ENCODE measurements at places on chromosomes 3 and 15.

- no peak for DNase-seq
Observed at GRCh38 chr15:99604865-99605264, 39.1 kb downstream of the MEF2A start.

GRCh38 chr3:142065932-142066331, 83.4 kb downstream of the TFDP2 start:
- no peak for DNase-seq

GRCh38 chr3:62587579-62588031, 214.3 kb upstream of the FEZF2 start:
- DNase-seq = no peak

- DNase-seq = no peak
Observed at GRCh38 chr3:4950351-4950784, 28.9 kb upstream of the BHLHE40 start.

GRCh38 chr3:63132461-63133250, 145.5 kb upstream of the SYNPR start:
- no peak for DNase-seq

- no peak for DNase-seq
Observed at GRCh38 chr15:96553931-96554330, 223.4 kb downstream of the NR2F2 start.

- no peak for DNase-seq
Observed at GRCh38 chr3:31848163-31848818, 132.8 kb downstream of the OSBPL10 start.

DNA sequence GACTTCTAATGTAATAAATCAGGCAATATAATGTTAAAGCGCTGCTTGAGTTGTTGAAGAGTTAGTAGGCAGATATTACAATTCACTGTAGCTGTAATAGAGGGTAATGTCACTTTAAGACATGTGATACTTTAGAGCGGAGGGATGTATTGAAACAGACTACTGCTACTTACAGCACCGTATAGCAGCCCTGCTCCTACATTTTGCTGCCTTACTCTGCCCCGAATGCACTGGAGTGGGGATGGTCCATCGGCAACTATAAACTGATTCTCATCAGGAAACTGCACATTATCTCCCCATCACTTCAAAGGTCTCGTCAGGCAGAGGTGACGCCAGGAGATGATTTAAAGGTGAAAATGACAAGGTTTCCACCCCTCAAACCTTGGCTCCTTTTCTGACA, 349.7 kb upstream of the SUCLG2 start:
- no peak for DNase-seq

GRCh38 chr15:40232625-40233070, 6.2 kb upstream of the PAK6 start:
- no peak for DNase-seq

DNA sequence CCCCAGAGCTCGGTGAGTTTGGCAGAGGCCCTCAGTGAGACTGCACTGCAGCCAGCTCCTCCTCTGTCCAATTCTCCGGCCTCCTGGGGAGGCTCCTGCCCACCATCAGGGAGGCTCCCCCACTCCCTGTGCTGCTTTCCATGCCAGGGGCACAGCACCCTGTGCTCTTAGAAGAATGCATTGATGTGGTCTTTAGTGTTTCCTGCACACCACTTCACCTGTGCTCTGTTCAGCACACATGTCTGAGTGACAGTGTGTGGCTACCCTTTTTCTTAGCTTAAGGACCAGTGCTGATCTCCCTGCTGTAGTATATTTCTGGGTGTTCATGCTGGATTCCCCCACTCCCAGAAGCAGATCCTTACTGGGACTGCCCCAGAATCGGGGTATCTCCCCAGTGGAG, 36.2 kb upstream of the PRR20G start:
- DNase-seq = no peak

DNA sequence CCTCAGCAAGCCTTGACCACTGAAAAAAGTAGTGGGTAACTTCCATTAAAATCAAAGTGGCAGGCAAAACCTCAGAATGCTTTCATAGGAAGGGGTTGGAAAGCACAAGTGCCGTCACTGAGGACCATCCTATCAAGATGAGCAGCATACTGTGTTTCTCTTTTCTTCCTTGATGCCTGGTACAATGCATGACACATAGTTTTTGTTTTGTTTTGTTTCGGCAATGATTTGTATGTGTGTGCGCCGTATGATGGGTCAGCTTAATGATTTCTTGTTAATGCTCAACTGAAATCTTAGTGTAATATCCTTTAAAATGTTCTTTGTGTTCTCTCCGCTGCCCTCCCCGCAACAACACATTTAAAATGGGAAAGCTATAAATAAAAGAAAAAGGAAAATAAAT, 476.4 kb upstream of the KCNMB2 start:
- no peak for DNase-seq

DNA sequence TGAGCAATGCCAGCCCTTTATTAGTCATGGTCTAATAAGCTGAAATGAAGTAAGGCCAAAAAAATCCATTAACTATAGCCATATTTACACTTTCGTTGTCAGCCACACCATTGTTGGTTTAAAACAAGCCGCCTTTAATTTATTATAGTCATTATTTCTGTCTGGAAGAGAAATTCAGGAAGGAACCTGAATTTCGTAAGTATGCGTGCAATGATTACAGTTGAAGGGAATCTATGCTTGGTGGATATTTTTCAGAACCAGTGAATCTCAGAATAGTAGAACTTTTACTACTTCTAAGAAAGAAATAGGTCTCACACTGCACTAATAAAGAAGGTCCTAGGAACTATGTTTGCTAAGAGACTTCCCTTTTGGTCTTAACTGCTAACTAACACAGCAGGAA, 59.1 kb downstream of the FAM43A start:
- DNase-seq = no peak

GRCh38 chr3:153972862-153973261, 148.3 kb upstream of the ARHGEF26 start:
- DNase-seq = no peak

- no peak for DNase-seq
Observed at GRCh38 chr3:45654397-45654944, 34.7 kb upstream of the SACM1L start.

DNA sequence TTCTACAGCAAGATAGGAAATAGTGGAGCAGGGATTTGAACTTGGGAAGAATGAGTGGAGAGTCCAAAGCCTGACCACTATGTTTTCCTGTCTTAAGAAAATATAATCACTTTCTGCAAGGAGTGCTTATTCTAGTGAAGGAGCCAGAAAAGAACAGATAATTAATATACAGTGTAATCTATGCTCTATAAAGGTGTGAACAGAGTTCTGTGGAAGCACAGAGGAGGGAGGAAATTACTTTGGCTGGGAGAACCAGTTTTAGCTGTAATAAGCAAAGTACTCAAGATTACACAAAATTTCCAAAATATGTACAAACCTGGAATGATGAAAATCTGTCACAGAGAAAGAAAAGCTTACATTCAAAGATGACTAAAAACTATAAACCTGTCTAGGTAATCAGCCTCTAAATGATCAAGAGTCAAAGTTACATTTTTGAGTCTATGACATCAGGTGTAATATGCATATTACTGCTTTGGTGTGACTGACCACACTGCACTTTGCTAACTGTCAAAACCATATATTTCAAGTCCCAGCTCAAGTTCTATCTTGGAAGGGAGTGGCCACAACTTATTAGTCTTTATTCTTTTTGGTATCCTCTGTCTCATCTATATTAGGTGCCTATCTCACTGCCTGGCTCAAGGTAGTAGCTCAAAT, 40.7 kb upstream of the MB21D2 start:
- DNase-seq = no peak

- no peak for DNase-seq
Observed at GRCh38 chr3:123618768-123619484, 34.1 kb upstream of the HACD2 start.

DNA sequence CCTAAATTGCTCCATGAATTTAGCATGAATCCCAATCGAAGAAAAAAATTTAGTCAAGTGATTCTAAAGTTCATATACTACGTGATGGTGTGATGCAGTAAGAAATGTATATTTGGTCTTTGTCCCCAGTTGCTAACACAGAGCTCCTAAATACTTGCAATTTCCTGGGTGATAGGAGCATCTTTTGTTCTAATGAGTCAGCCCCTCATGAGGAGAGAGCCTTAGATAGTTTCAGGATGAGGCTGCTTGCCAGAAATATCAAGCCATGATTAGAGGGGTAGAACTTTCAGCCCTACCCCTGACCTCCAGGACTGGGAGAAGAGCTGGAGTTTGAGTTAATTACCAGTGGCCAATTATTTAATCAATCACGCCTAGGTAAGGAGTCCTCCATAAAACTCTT, 170.2 kb downstream of the PDE8A start:
- no peak for DNase-seq

DNA sequence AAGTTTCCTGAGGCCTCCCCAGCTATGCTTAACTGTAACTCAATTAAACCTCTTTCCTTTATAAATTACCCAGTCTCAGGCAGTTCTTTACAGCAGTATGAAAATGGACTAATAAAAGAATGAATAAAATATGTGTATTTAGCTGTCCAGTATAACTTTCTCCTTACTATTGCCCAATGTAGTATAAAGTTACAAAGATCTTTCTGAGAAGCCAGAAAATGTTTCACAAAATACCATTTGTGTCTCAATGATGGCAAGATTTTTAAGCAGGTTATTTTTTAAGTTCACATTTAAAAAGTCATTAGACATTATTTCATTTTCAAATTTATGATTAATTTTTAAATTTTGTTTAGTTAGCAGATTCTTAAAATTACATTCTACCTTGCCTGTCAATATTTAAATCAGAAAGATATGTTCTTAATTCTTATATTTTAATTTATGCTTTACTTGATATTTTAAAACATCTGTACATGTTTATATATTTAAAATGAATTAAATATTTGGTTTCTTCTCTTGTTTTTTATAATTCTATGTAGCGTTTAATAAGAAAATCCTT, 189.2 kb downstream of the GBE1 start:
- no peak for DNase-seq

- no peak for DNase-seq
Observed at GRCh38 chr3:9864200-9864927, 15.7 kb downstream of the CIDEC start.

DNA sequence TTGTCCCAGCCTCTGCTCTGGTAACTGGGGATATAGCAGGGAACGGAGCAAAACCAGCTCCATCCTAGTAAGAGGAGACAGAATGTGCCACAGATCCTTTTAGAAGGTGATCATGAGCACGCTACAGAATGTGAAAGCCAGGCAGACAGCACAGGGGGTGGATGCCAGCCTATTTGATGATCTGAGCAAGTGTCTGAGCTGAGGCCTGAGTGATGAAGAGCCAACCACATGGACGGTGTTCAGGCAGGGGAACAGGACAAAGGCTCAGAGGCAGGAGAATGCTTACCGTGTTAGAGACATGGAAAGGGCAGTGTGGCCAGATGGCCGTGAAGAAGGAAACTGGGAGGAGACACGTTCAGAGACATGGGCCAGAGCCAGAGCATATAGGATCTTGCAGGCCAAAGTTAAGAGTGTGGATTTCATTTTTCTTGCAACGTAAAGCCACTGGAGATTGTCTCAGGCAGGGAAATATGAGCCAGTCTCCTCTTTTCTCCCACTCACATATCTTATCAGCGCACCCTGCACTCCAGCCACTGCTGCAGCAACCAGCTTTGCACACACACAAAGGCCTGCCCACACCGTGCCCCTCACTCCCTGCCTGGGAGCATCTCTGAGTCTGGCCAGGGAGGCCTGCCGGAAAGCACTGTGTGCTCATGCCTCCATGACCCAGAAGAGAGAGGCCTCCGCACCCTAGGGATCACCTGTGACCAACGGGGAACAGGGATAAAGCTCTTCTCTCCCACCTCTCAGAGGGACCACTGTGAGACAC, 20.1 kb downstream of the RAB43 start:
- no peak for DNase-seq

All from stimulated activated CD8-positive, alpha-beta memory T cell treated with anti-CD3 and anti-CD28 coated beads, Interleukin-15, amount 100 ng/mL, for 4 hours (primary cell).